Left ventricle myocardium superior (tissue), 1 donor: ENCODE measurements at places on chromosomes 2 and 18.

- DNase-seq, result no peak
Observed at GRCh38 chr2:105112345-105112744, 74.5 kb downstream of the MRPS9 start.

- no peak for DNase-seq
Observed at GRCh38 chr2:225602205-225602604, 202.7 kb downstream of the NYAP2 start.

DNA sequence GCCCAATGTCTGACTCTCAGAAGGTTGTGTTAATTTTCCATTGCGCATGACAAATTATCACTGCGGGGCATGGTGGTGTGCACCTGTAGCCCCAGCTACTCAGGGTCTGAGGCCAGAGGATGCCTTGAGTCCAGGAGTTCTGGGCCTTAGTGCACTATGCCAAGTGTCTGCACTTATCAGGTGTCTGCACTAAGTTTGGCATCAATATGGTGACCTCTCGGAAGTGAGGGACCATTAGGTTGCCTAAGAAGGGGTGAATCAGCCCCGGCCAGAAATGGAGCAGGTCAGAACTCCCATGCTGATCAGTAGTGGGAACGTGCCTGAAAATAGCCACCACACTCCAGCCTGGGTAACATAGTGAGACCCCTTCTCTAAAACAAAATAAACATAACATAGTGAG is 61.7 kb upstream of the ZNF532 start:
- no peak for DNase-seq

DNA sequence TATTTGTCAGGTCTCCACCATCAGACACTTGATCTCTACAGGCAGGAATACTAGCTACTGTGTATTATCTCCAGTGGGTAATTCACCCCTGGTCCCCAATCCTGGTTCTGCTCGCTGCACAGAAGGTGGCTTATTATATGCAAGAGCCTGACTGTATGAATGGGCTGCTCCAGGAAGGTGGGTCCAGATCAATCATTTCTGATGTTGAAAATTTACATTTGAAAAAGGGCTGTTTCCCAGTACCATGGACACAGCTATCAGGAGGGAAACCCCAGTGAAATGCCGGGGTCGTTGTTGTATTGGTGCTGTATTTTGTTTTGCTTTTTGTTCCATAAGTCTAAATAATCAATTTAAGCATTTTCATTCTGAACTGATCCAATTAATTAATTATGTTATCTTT is 367.6 kb downstream of the RND3 start:
- DNase-seq, result no peak

- DNase-seq, result peak; percentile 26
Observed at GRCh38 chr2:179861416-179862067, at the start of gene ZNF385B. TSS of gene ZNF385B (minus strand) at chr2:179861612.

DNA sequence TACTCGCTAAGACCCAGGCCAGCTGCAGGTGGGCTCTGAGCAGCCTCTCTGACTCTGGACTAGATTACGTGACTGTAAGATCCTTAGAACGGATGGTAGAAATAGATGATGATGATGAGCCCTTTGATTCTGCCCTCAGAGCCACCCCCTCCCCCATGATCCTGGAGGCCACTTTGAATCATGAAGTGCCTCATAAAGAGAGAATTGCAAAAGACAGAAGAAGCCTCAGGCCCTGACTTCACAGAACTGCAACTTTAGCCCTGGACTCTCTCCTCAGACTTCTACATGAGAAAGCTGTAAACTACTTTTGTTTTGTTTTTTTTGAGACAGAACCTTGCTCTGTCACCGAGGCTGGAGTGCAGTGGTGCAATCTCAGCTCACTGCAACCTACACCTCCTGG is 15.4 kb upstream of the TET3 start:
- no peak for DNase-seq

- DNase-seq, result no peak
Observed at GRCh38 chr2:44934038-44934982, 7.2 kb upstream of the SIX3 start.

DNA sequence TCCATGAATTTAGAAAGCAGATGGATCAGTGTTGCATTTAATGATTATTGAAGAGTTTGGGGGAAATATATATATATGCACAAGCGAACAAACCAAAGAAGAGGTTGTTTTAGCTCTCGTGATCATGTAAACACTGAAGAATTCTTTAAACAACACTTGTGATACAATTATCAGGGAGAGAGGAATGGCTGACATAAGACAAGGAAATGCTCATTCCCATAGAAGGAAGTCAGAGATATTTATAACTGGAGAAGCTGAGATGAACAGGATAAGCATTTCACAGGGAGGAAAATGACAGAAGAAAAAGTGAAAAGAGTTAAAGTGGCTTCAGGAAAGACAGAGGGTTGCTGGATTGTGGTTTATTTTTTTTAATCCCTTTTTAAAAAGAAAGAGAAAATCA is 10.6 kb upstream of the COL6A3 start:
- DNase-seq, result no peak

DNA sequence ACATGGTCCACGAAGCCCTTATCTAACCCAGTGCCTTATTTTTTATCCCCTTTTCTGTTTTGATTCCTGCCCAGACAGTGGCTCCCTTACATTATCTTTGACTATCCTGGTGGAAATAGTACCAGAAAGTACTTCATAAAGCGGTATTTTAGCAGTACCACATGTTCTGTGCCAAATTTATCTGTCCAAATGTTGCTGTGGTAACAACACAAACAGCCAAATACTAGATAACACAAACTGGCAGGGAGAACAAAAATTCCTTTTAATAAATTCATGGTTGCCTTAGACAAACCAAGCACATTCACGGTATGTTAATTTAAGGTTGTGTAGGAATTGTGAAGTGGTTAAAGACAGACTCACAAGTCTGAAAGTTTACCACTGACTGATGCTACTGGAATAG is 187.9 kb upstream of the LHCGR start:
- DNase-seq, result no peak

GRCh38 chr2:212904646-212905045 is 246.8 kb downstream of the IKZF2 start:
- DNase-seq, result no peak
